Muscle of leg (tissue), 16 donors: ENCODE measurements at places on chromosomes 4 and X. TPM values are rescaled to one million over a fixed set of nuclear protein-coding genes. Genes with fewer than 3 reads are reported as not detected.

NPNT gene
- total RNA-seq: 112 TPM

RAP1GDS1 gene
- 25.7 TPM for total RNA-seq

HEPH gene
- total RNA-seq: 6.3 TPM

F8A3 gene
- 0.84 TPM for total RNA-seq

- H3K4me3 ChIP-seq: no peak overlapping the region
- no peak overlapping the region for H3K27ac ChIP-seq
- H3K36me3 ChIP-seq: no peaks in the 10 kb centered on the region
- DNase-seq: peak; percentile 81
- no peaks in the 10 kb centered on the region for H3K27me3 ChIP-seq
Measured at GRCh38 chr4:175953116-175953515, 112.5 kb upstream of the WDR17 start.

GRCh38 chr4:165006886-165007285, 24.9 kb upstream of the TRIM60 start:
- H3K4me3 ChIP-seq: no peak overlapping the region
- no peaks in the 10 kb centered on the region for H3K4me1 ChIP-seq
- no peaks in the 10 kb centered on the region for H3K27me3 ChIP-seq

DNA sequence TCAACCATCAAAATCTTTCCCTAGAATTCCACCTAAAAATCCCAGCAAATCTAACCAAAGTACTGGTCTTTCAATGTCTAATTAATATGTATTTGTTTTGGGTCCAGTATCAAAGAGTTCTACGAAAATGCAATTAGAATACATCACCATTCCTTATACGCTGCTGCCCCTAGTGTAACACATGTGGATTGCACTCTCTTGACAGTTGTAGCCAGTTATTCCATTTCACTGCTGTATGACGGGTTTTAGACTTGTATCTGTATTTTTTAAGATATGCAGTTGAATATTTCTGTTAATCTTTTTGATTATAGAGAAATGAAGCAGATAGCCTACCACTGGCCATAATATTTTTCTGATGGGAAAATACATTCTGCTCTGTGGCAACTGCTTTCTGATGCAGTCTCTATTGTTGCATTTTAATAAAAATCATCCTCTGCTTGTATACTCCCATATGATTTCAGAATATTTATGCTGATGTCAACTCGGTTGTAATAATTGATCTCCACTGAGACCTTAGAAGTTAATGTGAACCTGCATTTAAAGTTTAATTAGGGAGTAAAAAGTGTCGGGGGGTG, 17.1 kb upstream of the PAGE2B start:
- peak; percentile 45 for DNase-seq
- no peaks in the 10 kb centered on the region for H3K36me3 ChIP-seq
- no peak overlapping the region for H3K27ac ChIP-seq
- no peak overlapping the region for H3K4me3 ChIP-seq

DNA sequence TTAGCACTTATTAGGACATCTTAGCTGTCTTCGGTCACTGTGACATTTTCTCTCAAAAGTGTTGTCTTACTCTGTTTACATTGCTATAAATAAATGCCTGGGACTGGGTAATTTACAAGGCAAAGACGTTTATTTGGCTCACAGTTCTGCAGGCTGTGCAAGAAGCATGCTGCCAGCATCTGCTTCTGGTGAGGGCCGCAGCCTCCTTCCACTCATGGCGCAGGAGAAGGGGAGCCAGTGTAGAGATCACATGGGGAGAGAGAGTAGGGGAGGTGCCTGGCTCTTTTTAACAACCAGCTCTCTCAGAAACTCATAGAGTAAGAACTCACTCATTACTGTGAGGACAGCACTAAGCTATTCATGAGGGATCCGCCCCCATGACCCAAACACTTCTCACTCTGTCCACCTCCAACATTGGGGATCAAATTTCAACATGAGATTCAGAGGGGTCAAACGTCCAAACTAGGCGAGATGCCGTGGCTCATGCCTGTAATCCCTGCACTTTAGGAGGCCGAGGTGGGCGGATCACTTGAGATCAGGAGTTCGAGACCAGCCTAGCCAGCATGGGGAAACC, 43.5 kb upstream of the HERC6 start:
- peaks cover under 1% of the 10 kb centered on the region for H3K4me1 ChIP-seq
- H3K36me3 ChIP-seq: no peaks in the 10 kb centered on the region

GRCh38 chr4:40986375-40986774, 228.0 kb downstream of the APBB2 start:
- no peak overlapping the region for H3K4me3 ChIP-seq
- peaks cover 10% of the 10 kb centered on the region for H3K4me1 ChIP-seq
- no peaks in the 10 kb centered on the region for H3K36me3 ChIP-seq
- no peak overlapping the region for H3K27ac ChIP-seq
- DNase-seq: peak; percentile 83
- no peaks in the 10 kb centered on the region for H3K27me3 ChIP-seq

GRCh38 chrX:68049466-68049865, 383.8 kb downstream of the OPHN1 start:
- H3K4me3 ChIP-seq: no peak overlapping the region
- peaks cover 6% of the 10 kb centered on the region for H3K27me3 ChIP-seq
- H3K36me3 ChIP-seq: peaks cover 11% of the 10 kb centered on the region
- no peak for DNase-seq
- H3K27ac ChIP-seq: no peak overlapping the region

- peak; percentile 41 for DNase-seq
- H3K4me3 ChIP-seq: no peak overlapping the region
- H3K4me1 ChIP-seq: no peaks in the 10 kb centered on the region
- H3K27ac ChIP-seq: no peak overlapping the region
- peaks cover 4% of the 10 kb centered on the region for H3K27me3 ChIP-seq
- no peaks in the 10 kb centered on the region for H3K36me3 ChIP-seq
Measured at GRCh38 chrX:18146954-18147353, 73.7 kb downstream of the BEND2 start.

GRCh38 chr4:176540814-176541213, 221.0 kb downstream of the SPCS3 start:
- H3K4me3 ChIP-seq: no peak overlapping the region
- no peaks in the 10 kb centered on the region for H3K4me1 ChIP-seq
- no peaks in the 10 kb centered on the region for H3K36me3 ChIP-seq
- DNase-seq: no peak
- H3K27me3 ChIP-seq: no peaks in the 10 kb centered on the region

- no peak overlapping the region for H3K4me3 ChIP-seq
- no peaks in the 10 kb centered on the region for H3K27me3 ChIP-seq
- no peak for DNase-seq
Measured at GRCh38 chr4:152259866-152260265, 276.0 kb downstream of the FBXW7 start.

GRCh38 chr4:151679231-151679630, 81.6 kb downstream of the GATB start:
- H3K27me3 ChIP-seq: no peaks in the 10 kb centered on the region
- H3K36me3 ChIP-seq: peaks cover 15% of the 10 kb centered on the region
- no peak overlapping the region for H3K4me3 ChIP-seq
